Stimulated activated CD8-positive, alpha-beta memory T cell treated with anti-CD3 and anti-CD28 coated beads, Interleukin-15, amount 100 ng/mL, for 24 hours (primary cell): ENCODE measurements at places on chromosomes 4 and X.

DNA sequence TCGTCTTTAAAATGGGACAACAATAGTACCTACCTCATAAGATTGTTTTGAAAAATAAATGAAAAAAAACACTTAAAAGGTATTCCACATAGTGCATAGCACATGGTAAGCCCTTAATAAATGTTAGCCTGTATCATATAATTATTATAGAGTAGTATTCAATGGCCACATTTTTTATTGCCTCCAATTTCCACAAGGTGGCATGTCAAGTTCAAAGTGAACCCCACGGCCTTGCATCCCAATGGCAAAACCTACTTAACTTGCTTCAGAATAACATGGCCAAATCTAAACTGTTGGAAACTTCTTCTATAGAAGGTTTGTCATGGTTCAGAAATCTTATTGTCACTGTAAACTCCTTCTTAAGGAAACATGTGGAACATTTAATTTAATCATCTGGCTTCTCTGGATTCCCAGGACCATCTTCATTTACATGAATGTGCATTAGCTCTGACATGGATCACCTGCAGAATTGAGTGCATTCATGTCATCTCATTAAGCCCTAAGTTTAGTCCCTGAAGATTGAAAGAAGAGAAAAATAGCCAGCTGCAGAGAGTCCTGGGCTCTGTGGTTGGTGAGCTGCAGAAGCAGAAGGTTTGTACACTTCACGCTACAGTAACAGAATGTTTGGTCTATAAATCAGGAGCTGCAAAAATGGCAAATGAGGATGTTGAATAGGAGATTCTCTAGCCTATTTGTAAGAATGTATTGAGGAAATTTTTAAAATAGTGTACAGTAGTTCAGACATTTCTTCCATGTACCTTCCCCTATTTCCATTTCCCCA, 61.0 kb downstream of the ANXA3 start:
- DNase-seq = no peak

- DNase-seq = no peak
Measured at GRCh38 chrX:48573690-48574269, 504 bp upstream of the RBM3 start.

DNA sequence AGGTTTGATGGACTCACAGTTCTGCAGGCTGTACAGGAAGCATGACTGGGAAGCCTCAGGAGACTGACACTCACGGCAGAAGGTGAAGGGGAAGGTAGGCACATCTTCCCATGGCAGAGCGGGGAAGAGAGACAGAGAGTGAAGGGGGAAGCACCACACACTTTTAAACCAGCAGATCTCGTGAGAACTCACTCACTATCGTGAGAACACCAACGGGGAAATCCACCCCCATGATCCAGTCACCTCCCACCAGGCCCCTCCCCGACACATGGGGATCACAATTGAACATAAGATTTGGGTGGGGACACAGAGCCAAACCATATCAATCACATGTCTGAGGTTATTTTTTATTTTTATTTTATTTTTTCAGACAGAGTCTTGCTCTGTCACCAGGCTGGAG, 4.9 kb upstream of the NAT8L start:
- no peak for DNase-seq

GRCh38 chrX:134712272-134712671, 54.0 kb upstream of the PLAC1 start:
- DNase-seq = no peak

DNA sequence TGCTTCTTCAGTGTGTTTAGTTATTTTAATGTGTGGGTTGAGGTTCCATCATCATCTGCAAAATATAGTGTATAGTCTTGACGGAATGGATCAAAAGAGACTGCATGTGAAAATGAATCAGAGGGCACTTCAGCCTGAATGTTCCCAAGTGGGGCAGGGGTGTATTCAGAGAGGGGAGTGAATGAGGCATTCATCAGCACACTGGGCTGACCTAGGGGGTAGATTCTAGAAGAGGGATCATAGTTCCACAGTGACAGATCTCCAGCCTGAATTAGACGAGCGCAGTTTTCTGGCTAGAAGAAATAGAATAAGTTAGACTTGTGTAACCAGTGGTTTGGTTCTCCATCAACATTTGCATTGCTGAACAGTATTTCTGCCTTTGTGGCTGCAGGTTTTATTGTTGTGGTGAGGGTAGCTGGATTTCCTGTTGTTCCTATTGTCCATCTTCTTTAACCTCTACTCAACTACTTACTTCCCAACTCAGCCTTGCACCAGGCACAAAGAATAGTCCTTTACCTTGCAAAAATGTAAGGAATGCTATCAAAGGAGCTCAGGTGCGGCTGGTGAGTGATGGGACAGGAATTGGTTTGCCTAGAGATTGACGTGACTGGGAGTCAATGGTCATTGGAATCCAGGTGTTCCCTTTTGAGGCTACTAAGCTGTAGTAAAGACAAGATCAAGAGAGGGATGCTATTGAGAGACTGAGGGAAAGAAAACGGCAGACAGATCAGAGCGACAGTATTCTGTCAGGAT, 50.9 kb downstream of the NAP1L5 start:
- no peak for DNase-seq

DNA sequence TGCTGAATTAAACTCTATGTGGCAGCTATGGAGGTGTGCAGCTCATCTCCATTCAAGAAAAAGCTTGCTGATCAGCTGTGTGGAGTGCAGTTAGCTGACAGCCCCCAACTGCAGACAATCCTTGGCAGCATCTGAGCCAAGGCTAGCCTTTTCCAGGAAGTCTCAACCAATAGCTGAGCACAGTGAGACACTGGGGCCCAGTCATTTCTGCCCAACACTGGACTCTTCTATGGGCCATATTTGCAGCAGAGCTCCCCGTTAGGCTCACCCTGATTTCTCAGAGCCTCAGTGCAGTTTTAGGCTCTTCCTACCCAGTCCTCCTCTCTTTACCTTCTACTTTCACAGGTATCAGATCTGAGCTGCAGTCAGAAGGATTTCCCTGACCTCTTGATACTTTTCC, 12.9 kb downstream of the DDX53 start:
- DNase-seq = no peak

DNA sequence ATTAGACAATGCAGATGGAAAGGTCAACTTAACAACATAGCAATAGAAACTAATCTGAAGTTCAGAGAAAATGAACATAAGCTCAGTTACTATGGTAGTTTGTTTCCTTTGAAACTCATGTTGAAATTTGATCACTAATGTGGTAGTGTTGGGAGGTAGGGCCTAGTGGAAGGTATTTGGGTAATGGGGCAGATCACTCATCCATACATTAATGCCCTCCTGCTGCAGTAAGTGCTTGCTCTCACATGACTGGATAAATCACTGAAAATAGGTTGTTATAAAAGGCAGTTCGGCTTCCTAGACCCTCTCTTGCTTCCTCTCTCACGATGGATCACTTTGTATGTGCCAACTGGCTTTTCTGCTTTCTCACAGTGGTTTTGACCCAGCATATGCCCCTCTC, 567.4 kb upstream of the GALNT7 start:
- DNase-seq = no peak

DNA sequence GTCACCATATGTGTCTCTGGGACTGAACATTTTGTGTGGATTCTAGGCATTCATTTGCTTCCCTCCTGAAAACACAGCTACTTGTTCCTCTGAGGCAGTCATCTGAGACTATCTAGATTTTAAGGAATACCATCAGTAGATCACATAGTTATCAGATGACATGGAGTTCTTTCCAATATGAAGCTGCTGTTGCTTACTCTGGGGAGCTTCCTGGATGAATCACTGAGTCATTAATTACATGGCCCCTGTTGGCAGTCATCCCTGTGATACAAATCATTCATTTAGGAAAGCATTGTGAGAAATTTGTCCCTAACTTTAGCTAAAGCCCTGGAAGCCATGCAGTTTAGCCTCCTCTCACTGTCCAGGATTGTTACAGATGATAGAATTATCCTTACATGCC, 98.2 kb upstream of the ARSJ start:
- DNase-seq = no peak

GRCh38 chrX:42220666-42221065, 297.3 kb upstream of the CASK start:
- DNase-seq = no peak

GRCh38 chr4:23775694-23776093, 114.2 kb downstream of the PPARGC1A start:
- DNase-seq = no peak

GRCh38 chrX:24405959-24406358, 45.5 kb downstream of the SUPT20HL1 start:
- no peak for DNase-seq

DNA sequence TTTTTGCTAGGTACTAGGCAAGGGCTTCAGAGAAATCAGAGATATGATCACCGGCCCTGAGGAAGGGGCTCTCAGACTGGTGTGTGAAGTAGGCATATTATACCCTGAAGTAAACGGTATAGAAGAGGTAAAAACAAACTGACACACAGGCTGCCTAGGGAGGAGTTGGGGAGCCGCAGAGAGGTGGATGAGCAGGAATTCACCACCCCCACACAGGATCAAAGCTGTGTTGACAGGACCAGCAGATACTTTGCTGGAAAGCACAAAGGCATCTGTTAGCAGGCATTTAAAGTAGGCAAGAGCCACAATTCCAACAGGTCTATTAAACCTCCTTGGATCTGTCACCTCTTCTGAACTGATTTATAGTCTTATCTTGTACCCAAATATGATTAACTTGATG, 71.8 kb upstream of the GPR34 start:
- DNase-seq = no peak

DNA sequence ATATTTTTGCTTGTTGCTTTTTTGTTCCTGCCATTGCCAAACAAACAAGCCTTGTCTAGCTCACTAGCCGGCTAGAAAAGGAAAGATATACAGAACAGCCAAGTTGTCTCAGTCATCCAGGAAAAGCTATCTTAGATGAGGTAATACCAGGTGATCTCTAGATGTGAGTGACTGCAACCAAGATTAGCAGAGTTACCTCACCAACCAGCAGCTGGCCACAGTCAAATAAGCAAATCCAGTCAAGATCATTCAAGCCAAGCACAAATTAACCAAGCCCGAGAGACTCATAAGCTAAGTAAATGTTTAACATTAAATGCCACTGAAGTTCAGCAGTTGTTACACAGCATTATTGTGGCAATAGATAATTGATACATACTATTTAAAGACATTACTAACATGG, 108.6 kb downstream of the CENPC start:
- DNase-seq = no peak

- DNase-seq = no peak
Measured at GRCh38 chr4:175252642-175253041, 334.5 kb downstream of the ADAM29 start.

DNA sequence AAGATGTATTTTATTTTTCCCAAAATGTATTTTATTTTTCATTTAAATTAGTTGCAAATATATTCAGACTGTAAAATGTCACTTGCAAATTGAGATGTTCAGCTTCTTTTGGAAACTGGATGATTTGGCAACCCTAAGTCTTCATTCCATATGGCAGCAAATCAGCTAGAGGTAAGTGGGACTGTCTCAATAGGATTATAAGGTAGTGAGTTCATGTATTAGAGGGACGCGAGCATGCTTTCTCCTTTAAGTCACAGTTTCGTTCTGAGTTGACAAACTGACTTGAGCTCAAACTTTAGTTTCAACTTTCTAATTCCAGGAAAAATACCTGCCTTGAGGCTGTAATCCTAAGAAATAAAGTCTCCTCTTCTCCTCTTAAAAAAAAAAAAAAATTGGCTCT, 44.2 kb upstream of the TMEM131L start:
- no peak for DNase-seq

DNA sequence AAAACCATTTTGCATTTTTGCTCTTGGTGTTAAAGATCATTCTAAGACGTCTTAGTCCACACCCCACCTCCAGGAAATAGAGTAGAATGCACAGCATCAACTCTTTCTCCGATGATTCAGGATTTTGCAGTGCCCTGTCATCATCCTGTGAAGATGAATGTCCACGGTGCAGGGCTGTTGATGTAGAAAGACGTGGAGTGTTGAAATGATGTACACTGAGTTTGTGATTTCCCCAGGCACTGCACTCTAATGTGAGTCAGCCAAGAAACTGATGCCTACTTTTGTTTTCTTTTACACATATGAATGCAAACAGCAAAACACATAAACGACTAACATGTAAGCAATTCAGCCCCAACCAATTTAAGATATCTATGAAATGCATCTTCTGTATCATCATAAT, 10.5 kb downstream of the LGI2 start:
- no peak for DNase-seq

DNA sequence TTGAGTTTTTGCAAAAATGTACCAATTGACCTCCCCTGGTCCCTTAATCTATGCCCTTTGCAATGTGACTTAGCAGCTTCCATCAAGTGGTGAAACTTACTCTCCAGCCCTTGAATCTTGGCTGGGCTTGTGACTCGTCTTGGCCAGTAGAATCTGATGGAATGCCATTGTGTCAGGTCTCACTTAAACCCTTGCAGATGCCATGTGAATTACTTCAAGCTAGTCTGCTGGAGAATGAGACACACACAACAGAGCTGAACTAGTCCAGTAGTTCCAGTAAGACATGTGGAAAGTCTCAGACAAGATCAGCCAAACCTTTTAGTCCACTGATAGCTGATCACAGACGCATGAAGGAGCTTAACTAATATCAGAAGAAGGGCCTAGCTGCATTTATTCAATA, 567.8 kb upstream of the CPEB2 start:
- no peak for DNase-seq

- no peak for DNase-seq
Measured at GRCh38 chr4:190014771-190015537, 12.1 kb downstream of the FRG2 start.

DNA sequence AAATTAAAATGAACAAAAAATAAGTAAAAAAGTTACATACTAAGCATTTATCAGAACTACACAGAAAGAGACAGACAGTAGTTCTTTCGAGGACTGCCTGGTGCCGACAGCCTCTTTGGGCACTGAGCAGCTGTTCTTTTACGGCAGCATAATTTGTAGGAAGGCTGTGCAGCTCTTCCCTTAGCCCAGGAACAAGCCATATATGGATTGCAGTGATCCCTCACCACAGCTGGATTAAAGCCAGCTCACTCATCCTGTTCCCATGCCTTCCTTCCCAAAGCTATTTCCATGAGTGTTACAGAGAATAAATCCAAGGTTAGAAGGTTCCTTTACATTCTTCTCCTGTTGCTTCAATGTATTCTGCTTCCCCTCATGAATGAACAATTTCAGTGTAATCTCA, 71.7 kb downstream of the DDX60L start:
- no peak for DNase-seq

GRCh38 chrX:10518073-10518472, 102.3 kb downstream of the MID1 start:
- DNase-seq = no peak

DNA sequence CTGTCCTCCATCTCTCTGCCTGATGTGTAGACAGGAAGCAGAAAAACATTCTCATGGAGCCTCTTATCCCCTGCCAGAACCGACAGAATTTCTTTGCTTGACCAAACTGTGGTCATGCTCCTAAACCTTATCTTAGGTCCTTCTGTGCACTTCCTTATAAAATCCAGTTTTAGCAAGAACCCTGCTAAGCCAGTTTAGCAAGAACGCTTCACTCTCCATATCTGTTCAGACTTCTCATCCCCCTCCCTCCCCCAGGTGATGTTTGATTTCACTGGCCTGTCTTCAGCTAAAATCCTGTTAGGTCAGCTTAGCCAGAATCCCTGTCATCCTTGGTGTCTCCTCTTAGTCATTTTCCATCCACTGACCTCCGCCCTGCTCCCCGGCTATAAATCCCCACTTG, 1130.9 kb upstream of the PRKX start:
- no peak for DNase-seq
